ENCODE measurements at places on chromosomes 3 and 15.

DNA sequence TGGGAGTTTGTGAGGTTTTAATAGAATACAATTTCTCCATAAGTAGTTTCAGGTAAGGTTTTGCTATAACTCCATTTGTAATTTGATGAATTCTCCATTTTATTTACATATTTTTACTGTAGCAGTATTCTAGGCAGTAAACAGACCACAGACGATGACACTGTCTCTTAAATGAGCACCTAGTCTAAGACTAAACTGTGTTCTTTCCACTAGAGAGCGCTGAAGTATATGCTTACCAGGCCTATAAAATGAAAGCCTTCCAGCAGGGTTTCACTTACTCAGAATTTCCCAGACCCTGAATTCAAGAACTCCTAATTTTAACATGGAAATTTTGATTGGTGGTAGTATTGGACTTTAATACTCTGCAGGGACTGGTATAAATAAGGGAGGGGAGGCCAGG is 41.6 kb downstream of the POLG start:
- DNase-seq = no peak

GRCh38 chr3:4504340-4505261 is 11.5 kb downstream of the ITPR1 start:
- no peak for DNase-seq

GRCh38 chr3:117893638-117894037 is 1141.0 kb downstream of the IGSF11 start:
- no peak for DNase-seq

DNA sequence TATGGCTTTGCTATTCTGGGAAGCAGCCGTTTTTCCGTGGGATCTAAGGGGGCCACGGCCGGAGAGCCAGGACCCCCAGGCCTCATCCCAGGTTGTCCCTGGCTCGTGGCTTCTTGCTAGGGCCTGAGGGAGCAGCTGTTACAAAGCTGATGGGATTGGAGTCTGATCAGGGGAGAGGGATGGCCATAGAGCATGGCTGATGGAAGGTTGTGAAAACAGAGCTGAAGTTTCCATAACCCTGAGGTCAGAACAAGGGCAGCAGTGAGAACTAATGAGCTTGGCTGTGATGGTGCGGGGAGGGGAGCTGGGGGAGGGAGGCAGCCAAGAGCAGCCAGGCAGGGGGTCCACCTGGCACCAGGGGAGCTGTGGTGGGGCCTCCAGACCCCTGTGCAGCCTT is 63.0 kb downstream of the LINGO1 start:
- DNase-seq = no peak

GRCh38 chr15:101313041-101313761 is 18.2 kb upstream of the SNRPA1 start:
- DNase-seq = no peak

DNA sequence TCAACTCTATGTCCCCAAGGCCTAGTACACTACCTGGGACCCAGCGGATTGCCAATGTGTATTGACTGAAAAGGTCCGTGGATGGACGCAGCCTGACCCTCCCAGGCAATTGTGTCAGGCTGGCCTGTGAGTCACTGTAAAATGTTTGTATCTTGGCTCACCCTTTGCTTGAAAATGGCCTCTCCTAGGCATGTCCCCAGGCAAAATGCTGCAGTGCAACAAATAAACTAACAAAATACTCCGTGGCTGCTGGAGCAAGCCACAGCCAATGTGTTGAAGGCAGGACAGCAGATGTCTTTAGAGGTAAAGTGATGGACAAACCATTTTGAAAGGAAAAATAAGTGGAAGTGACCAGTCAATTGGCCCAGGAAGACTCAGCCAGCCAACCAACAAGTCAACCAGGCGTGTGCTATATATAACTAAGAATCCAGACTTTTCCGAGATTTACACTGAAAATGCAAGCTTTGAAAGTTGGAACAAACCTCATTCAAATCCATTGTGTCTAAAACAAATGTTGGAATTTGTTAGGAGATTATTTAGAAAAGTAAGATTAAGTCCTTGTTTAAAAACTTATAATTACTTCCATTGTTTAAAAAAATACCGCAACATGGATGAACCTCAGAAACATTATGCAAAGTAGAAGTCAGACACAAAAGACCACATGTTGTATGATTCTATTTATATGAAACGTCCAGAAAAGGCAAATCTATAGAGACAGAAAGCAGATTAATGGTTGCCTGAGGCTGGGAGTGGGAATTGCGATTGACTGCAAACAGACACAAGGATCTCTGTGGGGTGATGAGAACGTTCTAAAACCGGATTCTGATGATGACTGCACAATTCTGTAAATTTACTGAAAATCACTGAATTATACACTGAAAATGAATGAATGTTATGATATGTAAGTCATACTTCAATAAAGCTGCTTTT is 191.2 kb downstream of the TLE3 start:
- no peak for DNase-seq

DNA sequence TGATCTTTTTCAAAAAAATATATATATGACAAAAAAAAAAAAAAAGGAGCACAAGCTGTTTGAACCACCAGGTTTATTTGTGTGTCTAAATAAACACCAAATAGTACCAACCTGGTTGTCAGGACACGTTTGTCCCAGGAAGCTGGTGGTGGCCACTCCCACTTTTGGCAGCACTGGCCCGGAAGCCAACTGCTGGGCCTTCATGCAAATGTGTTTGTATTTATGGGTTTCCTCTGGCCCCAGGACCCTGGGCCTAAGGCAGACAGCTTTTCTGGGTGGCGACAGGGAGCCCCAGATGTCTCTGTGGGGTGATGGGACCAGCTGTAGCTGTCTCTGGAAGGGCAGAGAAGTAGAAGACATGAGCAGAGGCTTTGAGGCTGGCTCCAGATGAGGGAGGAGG is 31.6 kb downstream of the PRKCD start:
- DNase-seq = no peak

DNA sequence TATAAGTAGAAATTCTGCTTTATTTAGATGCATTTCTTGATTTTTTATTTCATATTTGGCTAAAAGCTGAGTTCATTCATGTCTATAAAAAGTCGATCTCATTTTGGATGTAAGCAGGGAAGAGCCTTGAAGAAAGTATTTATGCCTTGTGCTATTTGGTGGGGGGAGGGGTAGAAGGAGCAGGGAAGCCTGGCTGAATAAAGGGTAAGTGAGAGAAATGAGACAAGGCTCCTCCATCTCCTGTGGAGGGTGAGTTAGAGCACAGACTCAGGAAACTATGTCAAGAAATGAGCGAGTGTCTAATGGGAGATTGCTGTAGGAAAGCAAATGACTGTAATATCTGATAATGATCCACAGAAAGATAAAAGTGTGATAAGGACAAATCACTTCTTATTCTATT is 121.8 kb upstream of the ATP11B start:
- DNase-seq = no peak
